ENCODE measurements at places on chromosomes 11 and 22.

GRCh38 chr11:34207487-34208180, 102.2 kb downstream of the NAT10 start:
- DNase-seq: no peak

DNA sequence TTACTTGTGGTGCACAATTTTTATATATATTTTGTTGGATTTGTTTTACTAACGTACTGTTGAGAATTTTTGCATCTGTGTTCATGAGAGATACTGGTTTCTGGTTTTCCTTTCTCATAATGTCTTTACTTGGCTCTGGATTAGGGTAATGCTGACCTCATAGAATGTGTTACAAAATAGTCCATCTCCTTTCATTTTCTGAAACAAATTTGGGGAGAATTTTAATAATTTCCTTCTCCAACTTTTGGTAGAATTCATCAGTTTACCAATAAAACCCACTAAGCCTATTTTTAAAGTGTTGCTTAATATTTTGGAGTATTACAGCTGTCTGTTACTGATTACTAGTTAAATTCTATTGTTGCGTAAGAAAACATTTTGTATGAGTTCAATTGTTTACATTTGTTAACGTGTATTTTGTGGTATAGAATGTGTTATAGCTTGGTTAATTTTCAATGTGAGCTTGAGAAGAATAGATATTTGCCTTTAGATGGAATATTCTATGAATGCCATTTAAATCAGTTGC, 11.5 kb downstream of the TRIM22 start:
- DNase-seq: no peak

- peak; percentile 36 for DNase-seq
Measured at GRCh38 chr11:15493921-15494620, 379.3 kb downstream of the INSC start.

- no peak for DNase-seq
Measured at GRCh38 chr11:87284306-87284705, 246.6 kb downstream of the TMEM135 start.

GRCh38 chr11:1888811-1889210, 2.9 kb downstream of the PRR33 start:
- no peak for DNase-seq

DNA sequence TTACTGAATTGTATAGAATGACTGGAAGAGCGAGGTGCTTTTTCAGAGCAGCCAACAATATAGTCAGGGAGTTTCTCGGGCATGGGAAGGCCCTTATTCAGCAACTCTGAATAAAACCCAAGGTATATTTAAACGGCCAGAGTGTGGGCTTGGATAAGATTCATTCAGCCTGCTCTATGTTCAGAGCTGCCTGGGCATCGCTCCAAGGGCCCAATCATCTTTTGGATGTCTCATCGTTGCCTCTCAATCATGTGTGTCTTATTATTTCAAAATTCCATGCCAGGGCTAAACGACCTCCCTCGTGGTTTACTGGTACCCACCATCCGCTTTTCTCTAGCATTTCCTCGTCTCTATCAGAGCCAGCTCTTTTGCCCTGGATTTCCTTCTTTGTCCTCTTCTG, 19.5 kb upstream of the NTM start:
- DNase-seq: no peak
